ENCODE measurements at places on chromosomes 11 and 22.

DNA sequence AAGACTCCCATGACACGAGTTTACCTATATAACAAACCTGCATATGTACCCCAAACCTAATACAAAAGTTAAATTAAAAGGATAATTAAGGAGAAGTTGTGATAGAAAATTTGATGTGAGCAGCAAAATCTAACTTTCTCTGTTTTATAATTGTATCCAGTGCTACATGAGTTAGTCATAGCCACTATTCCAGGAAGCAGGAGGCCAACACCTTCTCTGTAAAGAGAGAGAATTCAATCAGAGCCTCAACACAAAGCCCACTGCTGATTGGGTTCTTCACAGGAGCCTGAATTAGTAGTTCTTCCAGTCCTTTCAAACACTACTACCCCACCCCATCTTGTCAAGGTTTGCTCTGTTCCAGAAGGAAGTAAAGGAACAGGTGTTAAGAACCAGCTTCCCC, 84.2 kb downstream of the BLID start:
- H3K36me3 ChIP-seq: no peaks in the 10 kb centered on the region
- no peak overlapping the region for H3K27ac ChIP-seq
- peaks cover 13% of the 10 kb centered on the region for H3K4me1 ChIP-seq
- no peak overlapping the region for H3K4me3 ChIP-seq
- no peaks in the 10 kb centered on the region for H3K27me3 ChIP-seq

GRCh38 chr11:367956-368413, 1.3 kb upstream of the B4GALNT4 start:
- DNase-seq: no peak
- H3K4me3 ChIP-seq: peak overlapping the region; percentile 72
- H3K27ac ChIP-seq: no peak overlapping the region
- peaks cover 17% of the 10 kb centered on the region for H3K4me1 ChIP-seq
- H3K36me3 ChIP-seq: peaks cover 9% of the 10 kb centered on the region

DNA sequence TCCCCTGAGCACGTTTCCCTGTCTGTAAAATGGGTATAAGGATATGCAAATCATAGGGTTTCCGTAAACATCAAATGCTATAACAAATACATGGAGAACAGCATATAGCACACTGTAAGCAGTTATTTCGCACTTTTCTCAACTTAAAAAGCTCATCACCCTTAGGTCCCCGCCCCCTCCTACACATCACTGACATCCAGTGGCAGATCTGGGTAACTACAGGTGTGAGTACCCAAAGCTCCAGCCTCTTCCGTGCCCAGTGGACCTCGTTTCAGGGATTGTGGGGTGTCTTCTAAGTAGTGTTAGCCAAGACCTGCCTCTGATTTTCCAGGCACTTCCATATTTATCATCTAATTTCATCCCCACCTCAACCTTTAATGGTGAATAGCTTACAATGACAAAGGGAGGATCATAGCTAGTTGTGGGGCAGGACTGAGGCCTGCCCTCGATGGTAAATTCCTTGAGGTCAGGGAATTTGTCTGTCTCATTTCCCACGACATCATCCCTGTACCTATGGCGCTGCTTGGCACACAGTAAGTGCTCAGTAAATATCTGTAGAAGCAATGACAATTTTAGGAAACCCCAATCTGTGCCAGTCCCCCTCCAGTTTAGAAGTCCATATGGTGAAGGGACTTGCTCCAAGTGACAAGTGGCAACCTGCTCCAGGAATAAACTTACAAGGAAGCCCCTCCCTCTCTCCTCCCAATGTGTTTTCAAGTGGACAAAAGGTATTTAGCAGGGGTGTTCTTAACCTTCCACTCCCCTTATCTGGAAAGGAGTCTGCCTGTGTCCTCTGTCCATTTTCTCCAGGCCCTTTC, 340.5 kb downstream of the TENM4 start:
- no peak overlapping the region for H3K27ac ChIP-seq
- no peak overlapping the region for H3K4me3 ChIP-seq
- H3K4me1 ChIP-seq: peaks cover 24% of the 10 kb centered on the region
- H3K36me3 ChIP-seq: no peaks in the 10 kb centered on the region

DNA sequence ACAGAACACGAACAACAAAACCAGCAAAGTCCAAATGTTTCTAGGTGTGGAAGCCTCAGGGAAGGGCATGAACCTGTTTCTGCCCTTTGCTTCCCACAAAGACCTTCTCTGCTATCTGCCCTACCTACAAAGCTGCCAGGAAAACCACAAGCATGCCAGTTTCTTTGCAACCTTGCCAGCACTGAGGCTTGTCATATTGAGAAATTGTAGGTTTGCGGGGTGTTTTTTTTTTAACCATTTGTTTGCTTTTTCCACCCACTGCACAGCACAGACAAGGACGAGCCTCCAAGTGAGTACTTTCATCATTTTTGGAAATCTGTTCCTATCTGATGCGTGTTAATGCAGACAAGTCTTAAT, 12.8 kb downstream of the PARVG start:
- H3K27ac ChIP-seq: no peak overlapping the region
- H3K36me3 ChIP-seq: no peaks in the 10 kb centered on the region
- peak overlapping the region; percentile 55 for H3K4me3 ChIP-seq
- DNase-seq: peak; percentile 92
- peaks cover 24% of the 10 kb centered on the region for H3K4me1 ChIP-seq
- H3K27me3 ChIP-seq: peaks cover 42% of the 10 kb centered on the region

DNA sequence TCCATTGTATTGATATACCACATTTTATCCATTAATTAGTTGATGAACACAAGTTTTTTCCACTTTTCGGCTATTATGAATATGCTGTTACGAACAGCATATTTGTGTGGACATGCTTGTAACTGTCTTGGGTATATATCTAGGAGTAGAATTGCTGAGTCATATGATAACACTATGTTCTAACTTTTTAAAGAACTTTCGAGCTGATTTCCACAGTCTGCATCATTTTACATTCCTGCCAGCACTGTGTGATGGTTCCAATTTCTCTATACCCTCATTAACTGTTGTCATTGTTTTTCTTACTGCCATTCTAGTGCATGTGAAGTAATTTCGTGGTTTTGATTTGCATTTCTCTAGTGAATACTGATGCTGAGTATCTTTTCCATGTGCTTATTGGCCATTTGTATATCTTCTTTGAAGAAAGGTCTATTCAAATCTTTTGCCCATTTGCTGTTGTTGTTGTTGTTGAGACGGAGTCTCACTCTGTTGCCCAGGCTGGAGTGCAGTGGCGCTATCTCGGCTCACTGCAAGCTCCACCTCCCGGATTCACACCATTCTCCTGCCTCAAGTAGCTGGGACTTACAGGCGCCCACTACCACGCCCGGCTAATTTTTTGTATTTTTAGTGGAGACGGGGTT, 7.4 kb upstream of the RCE1 start:
- no peaks in the 10 kb centered on the region for H3K27me3 ChIP-seq
- peak overlapping the region; percentile 23 for H3K27ac ChIP-seq
- DNase-seq: no peak

DNA sequence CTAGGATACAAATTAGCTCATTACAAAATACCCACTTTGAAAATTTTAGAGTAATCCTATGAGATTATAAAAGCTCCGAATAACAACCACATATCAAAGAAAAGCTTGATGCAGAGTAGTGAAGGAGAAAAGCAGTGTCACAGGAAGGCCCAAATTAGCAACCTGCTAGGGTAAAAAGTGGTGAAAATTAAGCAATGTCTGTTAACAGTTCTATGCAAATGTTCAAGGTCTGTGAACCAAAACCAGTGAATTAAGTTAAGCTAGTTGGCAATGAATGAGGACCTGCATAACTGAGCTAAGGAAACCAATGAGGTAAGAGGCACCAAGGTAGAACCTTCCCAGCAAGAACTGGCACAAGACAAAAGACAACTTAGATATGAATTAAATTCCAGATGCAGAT, 29.6 kb downstream of the PRDM10 start:
- peaks cover 7% of the 10 kb centered on the region for H3K4me1 ChIP-seq
- H3K27ac ChIP-seq: no peak overlapping the region
- no peak overlapping the region for H3K4me3 ChIP-seq
- DNase-seq: no peak
- no peaks in the 10 kb centered on the region for H3K36me3 ChIP-seq

GRCh38 chr11:101010899-101011298, 118.7 kb downstream of the PGR start:
- no peaks in the 10 kb centered on the region for H3K27me3 ChIP-seq
- no peaks in the 10 kb centered on the region for H3K4me1 ChIP-seq
- no peak for DNase-seq
- no peak overlapping the region for H3K4me3 ChIP-seq

DNA sequence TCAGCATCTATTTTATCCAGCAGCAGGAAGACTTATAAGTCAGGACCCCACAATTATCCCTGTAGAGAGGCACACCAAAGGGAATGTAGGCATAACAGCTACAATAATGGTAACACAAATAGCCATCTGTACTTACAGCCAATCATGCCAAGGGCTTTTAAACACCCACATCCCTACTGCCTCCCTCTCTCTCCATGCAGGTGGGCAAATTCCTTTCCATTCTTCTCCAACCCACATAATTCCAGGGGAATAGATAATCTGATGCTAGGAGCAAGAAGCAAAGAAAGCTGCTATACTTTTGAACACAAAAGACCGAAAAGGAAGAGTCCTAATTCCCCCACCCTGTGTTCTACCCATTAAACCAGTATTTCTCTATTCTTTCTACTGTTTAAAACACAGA, 46.7 kb downstream of the RBFOX2 start:
- H3K36me3 ChIP-seq: peaks cover 6% of the 10 kb centered on the region
- H3K4me1 ChIP-seq: no peaks in the 10 kb centered on the region
- no peak for DNase-seq
- no peak overlapping the region for H3K4me3 ChIP-seq
- no peaks in the 10 kb centered on the region for H3K27me3 ChIP-seq

DNA sequence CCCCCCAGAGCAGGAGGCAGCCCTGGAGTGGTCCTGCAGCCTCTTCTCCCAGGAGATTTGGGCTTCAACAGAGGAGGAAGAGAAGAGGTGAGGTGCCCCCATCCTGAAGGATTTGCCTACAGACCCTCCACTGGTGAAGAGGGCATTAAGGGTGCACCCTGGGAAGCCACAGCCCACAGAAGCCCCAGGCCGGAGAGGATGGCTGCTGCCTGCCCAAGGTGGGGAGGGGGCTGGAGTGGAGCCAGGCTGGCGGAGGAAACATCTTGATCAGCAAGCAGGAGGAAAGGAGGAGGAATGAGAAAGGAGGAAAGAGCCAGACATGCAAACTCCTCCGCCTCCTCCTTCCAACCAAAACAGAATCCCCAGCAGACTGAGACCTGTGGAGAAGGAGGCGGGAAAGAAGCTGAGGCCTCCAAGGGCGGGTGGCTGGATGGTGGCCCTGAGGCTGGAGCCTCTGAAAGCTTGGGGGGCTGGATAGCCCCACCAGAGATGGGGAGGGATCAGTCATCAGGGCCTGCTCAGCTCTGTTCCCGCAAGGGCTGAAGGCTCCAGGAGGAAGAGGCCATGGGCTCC, 31.3 kb downstream of the ARRB1 start:
- no peaks in the 10 kb centered on the region for H3K36me3 ChIP-seq
- no peak for DNase-seq
- no peaks in the 10 kb centered on the region for H3K27me3 ChIP-seq
- no peak overlapping the region for H3K4me3 ChIP-seq
- H3K27ac ChIP-seq: no peak overlapping the region
- peaks cover 16% of the 10 kb centered on the region for H3K4me1 ChIP-seq

GRCh38 chr11:78039919-78040671, 17.0 kb upstream of the KCTD14 start:
- peaks cover 18% of the 10 kb centered on the region for H3K4me1 ChIP-seq
- peak; percentile 92 for DNase-seq
- H3K36me3 ChIP-seq: no peaks in the 10 kb centered on the region
- no peaks in the 10 kb centered on the region for H3K27me3 ChIP-seq

DNA sequence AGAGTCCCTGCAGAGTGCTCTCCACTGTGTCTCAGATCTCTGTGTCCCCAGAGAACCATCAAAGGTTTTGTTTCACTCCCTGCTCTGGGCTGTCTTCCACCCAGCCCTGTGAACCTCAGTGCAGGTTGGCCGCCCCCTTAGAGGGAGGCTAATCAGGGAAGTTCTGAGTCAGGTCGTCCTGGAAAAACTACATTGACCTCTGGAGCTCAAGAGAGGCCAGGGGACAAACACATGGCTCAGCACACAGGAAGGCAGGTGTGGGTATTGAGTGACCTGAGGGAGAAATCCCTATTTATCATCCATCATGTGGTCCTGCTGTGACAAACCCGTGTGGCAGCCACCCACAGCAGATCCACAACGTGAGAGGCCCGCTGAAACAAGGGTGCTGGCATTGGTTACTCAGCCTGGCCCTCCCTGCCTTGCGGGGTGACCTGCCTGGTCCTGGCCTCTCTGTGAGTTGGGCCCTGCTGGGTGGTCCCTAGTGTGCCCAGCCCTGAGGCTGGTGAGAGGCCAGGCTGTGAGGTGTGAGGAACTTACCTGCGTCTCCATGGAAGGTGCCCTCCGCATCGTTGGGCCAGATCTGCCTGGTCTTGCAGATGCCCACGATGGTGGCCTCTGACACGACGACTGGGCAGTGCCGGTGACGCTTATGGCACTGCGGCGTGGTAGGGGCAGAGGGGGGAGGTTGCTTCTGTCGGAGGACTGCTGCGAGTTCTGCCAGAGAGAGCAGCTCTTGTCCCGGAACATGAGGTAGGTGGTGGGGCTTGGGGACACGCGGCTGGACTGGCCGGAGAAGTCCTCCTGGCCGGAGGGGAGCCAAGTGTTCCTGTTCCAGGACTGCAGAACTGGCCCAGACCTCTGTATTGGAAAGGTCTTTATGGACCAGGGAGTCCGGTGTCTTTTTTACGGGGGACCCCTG, 669 bp upstream of the BCR start:
- H3K27ac ChIP-seq: peak overlapping the region; percentile 78
- H3K27me3 ChIP-seq: no peaks in the 10 kb centered on the region
- H3K36me3 ChIP-seq: peaks cover 2% of the 10 kb centered on the region
- peaks cover 44% of the 10 kb centered on the region for H3K4me1 ChIP-seq
- peak; percentile 9 for DNase-seq

Data from MCF 10A (cell line).